Psoas muscle (tissue), 8 donors: ENCODE measurements at places on chromosomes 1 and 21.

- DNase-seq: no peak
These were observed 4.8 kb upstream of the IL24 start for GRCh38 chr1:206892351-206892984.

DNA sequence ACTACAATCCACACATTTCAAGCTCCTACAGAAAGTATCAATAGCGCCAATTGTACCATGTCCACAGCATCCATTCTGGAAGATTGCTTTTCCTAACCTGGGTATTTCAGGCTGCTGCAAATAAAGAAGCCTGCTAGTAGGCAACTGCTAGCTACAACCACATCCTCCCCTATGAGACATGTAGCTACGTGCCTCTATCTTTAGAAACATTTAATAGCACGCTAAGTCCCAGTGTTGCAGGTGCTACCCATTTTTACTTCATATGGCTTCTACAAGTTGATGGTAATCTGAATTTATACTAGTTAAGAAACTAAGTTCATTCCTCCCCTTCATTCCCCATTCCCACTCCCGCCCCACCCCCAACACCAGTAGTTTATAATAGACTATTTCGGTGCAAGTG, 7.4 kb upstream of the AMPD1 start:
- no peak for DNase-seq

DNA sequence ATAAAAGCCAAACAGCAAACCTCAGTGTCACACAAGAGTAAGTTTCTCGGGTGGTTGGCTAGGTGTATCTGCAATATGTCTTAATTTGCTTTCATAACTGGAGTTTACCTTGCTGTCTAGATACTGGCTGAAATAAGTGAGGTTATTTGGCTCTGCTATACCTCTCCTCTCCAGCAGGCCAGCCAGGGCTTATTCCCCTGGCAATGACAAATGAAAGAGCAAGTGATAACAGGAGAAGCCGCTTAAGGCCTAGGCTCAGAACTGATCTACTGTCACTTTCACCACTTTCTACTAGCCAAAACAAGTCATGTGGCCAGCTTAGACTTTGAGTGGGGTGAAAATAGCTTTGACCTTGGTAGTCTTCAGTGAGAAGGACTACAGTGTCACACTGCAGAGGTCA, 4.8 kb upstream of the RPE65 start:
- no peak for DNase-seq

- no peak for DNase-seq
These were observed 5.3 kb upstream of the DENND4B start for GRCh38 chr1:153951801-153952200.

GRCh38 chr1:181479137-181479745, 4.1 kb upstream of the CACNA1E start:
- peak; percentile 64 for DNase-seq

DNA sequence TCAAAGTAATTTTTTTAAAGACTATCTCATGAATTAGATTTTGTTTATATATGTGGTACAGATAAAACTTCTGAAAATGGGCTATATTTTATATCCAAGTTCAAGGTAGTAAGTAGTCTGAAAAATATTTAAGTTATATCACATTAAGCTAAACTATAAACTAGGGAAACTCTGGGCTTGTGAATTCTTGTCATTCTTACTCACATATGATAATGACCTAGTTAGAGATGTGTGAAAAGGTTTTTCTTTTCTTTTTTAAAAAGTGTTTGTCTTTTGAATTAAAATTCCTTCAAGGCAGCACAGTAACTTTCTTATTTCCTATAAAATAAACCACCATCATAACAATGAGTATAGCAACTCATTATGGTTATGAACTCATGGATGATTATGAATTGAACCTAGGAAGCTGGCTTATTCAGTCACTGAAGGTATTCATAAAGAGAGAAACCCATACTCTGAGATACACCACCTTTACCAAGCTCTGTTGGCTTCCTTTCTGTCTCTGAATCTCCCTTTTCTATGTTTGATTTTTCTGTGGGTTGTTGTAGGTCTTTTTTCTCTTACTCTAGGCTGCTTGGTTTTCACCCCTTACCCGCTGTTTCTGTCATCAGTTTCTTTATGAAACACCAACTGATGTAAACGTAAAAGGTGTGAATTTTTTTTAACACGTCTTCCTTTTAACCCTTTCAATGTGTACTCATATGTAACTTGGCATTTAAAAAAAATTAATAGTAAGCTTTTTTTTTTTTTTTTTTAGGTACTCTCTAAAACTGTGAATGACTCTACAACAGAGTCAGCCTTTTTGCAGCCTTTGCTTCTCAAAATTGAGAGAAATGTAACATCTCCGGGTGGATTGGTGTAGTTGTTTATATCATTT, 25.2 kb downstream of the IL12RB2 start:
- DNase-seq: no peak

- no peak for DNase-seq
These were observed 46.6 kb upstream of the ATP1A1 start for GRCh38 chr1:116326486-116326885.
